Right ventricle myocardium inferior (tissue), 1 donor: ENCODE measurements at places on chromosomes 2 and 18. TPM values are rescaled to one million over a fixed set of nuclear protein-coding genes. Genes with fewer than 3 reads are reported as not detected.

Gene TSPYL6
- total RNA-seq = not detected

Gene ALS2
- total RNA-seq = 34.5 TPM

Gene LRPPRC
- 83.9 TPM for total RNA-seq

Gene HOXD3
- 0.30 TPM for total RNA-seq

Gene CRYGC
- total RNA-seq = not detected

Gene HSBP1L1
- 12.5 TPM for total RNA-seq

Gene SP3
- 41.2 TPM for total RNA-seq

Gene ZBTB7C
- 3.2 TPM for total RNA-seq

Gene DARS1
- total RNA-seq = 67.3 TPM

Gene HOXD1
- total RNA-seq = not detected

Gene PPP1R1C
- 24.0 TPM for total RNA-seq

- DNase-seq = no peak
Measured at GRCh38 chr2:9296559-9296958, 89.9 kb downstream of the ASAP2 start.

GRCh38 chr2:75199428-75200011 is at the start of gene TACR1:
TSS of gene TACR1 (minus strand) at chr2:75199520. CDS start at chr2:75198934, 586 bp downstream.
- peak; percentile 82 for DNase-seq

DNA sequence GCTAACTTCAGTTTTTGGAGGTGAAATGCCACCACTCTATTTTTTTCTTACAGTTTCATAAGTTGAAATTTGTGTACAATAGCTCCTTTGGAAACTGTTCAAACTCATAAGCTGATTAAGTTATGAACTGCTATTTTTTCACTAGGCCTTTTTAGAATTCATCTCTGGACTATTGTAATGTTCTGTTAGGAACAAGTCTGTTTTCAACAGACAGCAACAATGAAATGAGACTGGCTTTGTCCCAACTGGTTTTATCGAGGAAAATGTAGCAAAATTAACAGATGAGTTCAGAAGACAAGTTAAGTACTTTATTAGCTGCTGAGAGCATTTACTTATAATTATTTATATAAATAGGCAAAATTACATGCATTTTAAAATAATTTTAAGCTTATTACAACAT is 310.6 kb downstream of the ZNF804A start:
- no peak for DNase-seq

DNA sequence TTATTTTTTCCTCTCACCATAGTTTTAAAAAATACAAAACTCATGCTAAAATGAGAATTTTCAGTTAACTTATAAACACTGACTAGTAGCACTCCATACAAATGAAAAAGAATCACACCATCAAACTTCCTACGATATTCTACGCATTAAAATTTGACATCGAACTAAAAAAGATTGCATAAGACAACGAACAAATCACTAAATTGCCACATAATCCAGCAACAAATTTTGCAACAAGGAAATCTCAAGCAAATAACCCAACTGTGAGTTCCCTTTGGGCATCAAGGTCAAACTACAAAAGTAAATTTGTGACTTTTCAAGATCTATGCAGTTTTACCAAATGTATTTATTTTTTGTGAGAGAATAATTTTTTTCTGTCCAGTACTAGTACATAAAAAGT is 1.5 kb downstream of the MAP3K2 start:
- DNase-seq = no peak

DNA sequence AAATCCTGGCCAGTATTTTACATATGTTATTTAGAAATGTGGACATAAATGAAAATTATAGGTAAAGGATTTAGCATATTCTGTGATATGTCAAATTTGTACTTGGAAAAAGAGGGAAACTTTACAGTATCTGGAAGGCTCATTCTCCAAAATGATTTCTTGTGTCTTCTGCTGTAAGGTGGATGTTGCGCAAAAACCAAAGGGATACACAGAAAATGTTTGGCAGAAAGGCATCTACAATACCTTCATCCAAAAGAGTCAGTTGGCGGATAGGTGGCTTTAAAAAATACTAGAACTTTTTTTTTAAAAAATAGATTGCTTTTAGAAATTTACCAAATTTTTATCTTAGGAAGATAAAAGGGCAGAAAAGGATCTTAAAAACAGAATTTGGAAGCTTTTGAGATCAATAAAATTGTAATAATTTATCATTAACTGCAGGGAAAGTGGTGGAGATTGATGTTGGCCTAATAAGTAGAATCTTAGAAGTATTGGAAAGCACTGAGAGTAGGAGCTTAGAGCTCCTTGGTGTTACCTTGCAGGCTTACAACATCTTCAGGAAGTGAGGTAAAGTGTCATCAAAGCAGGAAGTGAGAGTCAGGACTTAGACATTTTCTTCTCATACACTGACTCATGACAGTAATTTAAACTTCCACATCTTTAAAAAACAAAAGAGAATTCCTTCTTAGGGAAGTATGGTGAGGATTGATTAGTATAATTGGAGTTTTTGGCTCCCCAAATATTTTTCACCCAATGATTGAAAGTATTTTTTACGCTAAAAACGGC is 2.1 kb downstream of the NABP1 start:
- no peak for DNase-seq

GRCh38 chr2:12881952-12882351 is 165.2 kb downstream of the TRIB2 start:
- DNase-seq = no peak

DNA sequence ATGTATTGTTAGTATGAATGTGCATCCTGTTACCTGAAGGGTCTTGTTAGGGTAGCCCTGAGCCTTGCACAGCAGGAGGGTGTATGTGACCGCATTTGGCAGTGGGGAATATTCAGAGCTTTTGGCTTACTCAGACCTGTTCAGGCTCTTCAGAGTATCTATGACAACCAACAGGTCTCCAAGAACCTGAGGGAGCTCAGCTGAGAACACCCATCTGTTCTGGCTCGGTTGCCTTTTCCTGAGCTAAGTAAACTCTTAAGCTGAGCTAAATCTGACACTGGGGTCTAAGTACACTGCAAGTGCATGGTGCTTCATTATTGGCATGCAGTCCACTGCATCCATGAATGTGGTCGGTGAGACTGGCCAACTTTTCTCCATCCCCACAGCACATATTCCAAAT is 92.4 kb upstream of the CHST9 start:
- no peak for DNase-seq

DNA sequence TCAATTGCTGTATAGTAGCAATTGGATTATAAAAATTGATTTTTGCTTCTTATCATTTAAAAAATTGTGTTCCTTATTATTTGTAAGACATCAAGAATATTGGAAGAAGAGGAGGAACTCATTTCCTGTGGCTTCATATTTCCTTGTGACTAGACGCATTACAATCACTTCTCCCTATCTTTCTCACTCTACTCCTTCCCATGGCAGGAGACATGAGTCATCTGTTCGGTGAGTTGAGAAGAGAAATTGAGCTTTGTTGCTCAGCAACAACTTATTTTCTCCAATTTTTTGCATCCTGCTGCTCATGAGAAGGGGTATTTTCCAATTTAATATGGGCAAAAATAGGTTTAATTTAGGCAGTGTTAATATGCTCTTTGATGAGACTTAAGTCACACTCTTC is 1783.9 kb downstream of the SUCLG1 start:
- DNase-seq = no peak

- DNase-seq = no peak
Measured at GRCh38 chr2:21687589-21687988, 563.8 kb downstream of the TDRD15 start.

DNA sequence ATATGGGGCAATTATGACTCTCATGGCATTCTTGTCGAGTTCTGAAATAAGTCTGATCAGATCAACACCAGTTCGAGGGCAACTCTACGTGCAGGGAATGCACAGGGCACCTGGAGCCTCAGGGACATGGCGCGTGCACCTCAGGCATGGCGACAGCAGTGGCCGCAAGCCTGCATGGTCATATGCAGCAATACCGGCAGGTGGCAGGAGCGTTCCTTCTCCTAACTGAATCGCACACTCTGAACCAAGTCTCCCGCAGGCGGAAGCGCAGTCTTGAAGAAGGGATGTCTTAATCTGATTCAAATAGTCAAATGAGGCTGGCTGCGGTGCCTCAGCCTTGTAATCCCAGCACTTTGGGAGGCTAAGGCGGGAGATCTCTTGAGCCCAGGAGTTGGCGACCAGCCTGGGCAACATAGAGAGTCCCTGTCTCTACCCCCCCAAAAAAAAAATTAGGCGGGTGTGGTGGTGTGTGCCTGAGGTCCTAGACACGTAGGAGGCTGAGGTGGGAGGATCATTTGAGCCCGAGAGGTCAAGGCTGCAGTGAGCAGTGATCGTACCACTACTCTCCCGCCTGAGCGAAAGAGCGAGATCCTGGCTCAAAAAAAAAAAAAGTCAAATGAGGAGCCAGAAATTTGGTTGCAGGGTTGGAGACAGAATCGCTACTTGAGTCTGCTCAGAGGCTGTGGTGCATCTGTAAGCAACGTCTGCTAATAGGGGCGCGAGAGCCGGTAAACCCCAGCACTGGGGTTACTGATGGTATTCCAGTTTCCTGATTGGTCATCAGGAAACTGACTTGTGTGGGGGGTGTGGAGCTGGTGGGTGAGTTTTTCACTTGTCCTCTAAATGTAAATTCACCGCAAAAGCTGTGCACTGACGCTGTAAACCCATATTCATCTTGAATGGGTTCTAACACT is 28.8 kb downstream of the FHL2 start:
- peak; percentile 89 for DNase-seq

GRCh38 chr2:24491542-24492420 is 727 bp downstream of the NCOA1 start:
- DNase-seq = peak; percentile 84

DNA sequence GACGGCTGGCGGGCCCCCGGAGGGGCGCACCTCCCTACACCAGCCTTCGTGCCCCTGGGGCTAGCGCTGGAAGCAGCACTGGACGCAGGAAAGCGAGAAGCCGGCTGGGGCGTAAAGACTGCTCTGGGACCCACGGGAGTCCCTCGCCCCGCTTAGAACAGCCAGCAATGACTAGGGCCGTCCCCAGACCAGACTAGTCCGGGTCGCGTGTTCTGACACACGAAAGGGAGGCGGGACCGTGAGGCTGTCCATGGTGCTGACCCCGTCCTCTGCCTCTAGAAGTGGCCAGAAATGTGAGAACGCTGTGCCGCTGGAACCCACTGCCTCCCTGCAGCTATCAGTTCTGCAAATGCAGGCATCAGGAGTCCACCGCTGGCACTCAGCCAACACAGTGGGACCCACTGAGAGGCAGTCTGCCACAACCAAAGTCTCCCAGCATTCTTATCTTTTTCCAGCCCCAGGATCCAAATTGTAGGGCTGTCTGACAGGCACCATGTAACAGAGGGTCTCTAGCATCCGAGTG is at the start of gene UCN:
Gene UCN, minus strand, starts transcription at position 87 of the 523 bp plus-strand sequence. CDS start 550 bp downstream, outside the sequence.
- no peak for DNase-seq

- no peak for DNase-seq
Measured at GRCh38 chr18:52465391-52465790, 125.4 kb downstream of the DCC start.

- DNase-seq = no peak
Measured at GRCh38 chr2:159249990-159250715, 36.4 kb downstream of the WDSUB1 start.

DNA sequence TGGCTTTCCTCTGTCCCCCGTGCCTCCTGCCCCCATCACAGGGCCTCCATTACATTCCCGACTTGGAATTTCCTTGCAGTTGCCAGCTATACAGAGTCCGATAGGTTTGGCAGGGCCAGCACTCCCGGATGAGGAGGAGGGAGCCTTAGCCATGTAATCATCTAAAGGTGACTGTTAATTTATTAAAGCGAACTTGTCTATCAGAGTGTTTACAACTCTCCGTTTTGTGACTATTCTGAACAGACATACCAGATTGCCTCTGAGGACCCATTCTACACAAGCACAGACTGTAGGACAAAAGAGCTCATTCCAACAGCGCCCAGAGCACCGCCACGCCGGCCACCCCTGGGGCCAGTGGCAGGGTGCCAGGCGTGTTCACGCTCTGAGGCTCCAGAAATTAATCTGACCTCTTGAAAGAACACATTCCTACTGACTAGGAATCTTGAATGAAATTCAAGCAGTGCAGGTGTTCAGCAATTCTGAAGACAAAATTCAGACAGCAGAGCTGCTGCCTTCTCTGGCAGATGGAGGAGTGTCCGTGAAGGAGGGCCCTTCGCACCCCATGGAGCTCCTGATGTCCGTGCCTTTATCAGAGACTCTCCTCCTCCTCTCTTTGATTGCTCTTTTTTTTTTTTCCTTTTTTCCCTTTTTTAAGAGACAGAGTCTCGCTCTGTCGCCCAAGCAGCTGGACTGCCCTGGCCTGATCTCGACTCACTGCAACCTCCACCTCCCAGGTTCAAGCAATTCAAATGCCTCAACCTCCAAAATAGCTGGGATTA is 58.1 kb upstream of the RALBP1 start:
- DNase-seq = peak; percentile 63

DNA sequence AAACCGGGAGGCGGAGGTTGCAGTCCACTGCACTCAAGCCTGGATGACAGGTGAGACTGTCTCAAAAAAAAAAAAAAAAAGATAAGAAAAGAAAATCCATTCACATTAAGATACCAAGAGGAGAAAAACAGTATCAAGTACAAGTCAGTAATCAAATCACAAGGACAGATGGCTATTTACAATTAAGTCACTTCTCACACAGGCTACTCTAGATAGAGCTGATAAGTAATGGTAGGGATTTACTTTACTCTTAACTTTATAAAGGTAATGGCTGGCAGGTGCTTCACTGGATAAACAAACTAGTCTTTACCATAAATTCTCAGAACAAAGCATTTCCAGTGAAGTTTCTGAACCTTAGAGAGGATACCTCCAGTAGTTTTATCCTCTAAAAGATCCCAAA is 11.5 kb downstream of the SF3B1 start:
- DNase-seq = no peak

GRCh38 chr18:24831871-24832665 is 371.6 kb downstream of the HRH4 start:
- DNase-seq = no peak

- DNase-seq = no peak
Measured at GRCh38 chr18:39464006-39464405, 1898.4 kb upstream of the CELF4 start.

DNA sequence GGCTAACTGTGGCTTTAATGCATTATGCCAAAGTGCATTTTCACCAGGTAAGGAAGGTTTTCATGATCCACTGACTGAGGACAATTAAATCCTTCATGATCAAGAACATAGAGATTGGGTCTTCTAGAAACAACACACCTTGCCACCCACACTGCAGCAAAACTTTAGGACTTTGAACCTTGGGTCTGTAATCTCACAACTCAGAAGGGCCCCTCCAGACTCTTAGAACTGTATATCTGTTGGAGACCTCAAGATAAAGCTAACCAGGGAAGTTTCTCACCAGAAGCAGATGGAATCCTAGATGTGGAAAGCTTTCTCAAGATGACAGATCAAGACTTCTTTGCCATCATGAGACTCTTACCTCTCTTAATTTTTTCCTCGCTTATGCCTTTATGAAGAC is 42.5 kb upstream of the MAT2A start:
- no peak for DNase-seq

GRCh38 chr2:171394164-171394740 is 39.5 kb downstream of the METTL8 start:
- DNase-seq = no peak

GRCh38 chr18:46814399-46814798 is 57.5 kb upstream of the ST8SIA5 start:
- no peak for DNase-seq

GRCh38 chr2:136122661-136123060 is 4.7 kb upstream of the CXCR4 start:
- no peak for DNase-seq

GRCh38 chr2:201139836-201140604 is 24.1 kb downstream of the CFLAR start:
- DNase-seq = peak; percentile 50

- no peak for DNase-seq
Measured at GRCh38 chr2:203728321-203728720, 21.9 kb downstream of the CD28 start.
